ENCODE measurements at places on chromosomes 2 and 18.
A peak's percentile ranks its signal among the peaks of the same experiment; 100 is the strongest.

DNA sequence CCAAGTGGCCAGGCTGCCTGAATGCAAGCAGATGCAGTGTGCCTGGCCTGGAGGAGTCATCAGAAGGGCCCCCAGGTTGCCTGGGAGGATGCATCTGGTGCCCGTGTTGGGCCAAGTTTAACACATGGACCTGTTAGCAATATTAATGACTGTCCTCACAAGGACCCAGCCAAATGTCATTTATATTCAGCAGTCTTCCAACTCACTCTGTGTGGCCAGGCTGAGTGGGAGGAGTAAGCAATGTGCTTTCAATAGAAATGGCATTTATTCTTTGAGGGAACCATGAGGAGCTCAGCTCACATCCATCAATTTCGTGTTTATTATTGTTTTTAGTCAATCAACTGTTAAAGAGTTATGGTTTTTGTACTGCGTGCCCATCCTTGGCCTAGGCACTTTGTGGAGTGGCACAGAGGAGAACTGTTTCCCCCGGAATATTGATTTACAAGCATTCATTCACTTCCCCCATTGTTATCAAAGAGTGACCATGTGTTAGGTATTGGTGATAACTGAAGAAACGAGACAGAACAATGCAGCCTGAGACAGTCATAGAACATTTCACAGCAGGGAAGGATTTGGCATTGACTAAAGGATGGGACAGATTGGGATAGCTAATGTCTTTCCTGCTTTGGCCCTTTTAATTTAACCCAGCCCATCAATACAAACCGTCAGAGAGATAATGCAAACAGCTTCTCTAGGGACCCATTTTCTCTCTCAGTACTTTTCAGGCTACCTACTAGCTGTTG, 725.2 kb downstream of the TSN start:
- no peak for DNase-seq

DNA sequence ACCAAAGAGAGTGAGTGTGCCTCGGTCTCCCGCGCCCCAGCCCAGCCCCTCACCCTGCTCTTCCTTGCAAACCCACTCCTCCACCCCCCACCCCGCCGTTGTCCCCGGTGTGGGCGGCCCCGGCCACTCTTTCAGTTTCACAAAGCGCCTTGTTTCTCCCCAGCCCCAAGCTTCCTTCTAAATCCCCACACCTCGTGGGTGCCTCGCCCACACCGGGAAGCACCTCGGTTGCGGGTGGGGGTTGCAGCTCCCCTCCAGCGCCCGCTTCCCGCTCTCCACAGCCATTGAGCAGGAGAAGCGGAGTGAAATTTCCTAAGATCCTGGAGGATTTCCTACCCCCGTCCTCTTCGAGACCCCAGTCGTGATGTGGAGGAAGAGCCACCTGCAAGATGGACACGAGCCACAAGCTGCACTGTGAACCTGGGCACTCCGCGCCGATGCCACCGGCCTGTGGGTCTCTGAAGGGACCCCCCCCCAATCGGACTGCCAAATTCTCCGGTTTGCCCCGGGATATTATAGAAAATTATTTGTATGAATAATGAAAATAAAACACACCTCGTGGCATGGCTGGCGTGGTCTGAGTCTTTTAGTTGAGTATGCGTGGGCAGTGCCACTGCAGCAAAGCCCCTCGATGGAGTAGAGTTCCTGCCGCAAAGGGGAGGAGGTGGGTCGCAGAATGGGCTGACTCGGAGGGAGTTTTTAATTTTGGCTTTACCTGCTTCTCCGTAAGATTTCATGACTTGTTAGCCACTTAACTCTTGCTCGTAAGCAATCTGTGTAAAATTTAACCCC, 848 bp downstream of the TMSB10 start:
- DNase-seq, result no peak

GRCh38 chr2:179953359-179953758, 53.7 kb downstream of the CWC22 start:
- no peak for DNase-seq

- peak; percentile 67 for DNase-seq
Measured at GRCh38 chr2:119476301-119477112, 44.9 kb downstream of the TMEM37 start.

- no peak for DNase-seq
Measured at GRCh38 chr2:158463496-158464095, 6.8 kb downstream of the PKP4 start.

DNA sequence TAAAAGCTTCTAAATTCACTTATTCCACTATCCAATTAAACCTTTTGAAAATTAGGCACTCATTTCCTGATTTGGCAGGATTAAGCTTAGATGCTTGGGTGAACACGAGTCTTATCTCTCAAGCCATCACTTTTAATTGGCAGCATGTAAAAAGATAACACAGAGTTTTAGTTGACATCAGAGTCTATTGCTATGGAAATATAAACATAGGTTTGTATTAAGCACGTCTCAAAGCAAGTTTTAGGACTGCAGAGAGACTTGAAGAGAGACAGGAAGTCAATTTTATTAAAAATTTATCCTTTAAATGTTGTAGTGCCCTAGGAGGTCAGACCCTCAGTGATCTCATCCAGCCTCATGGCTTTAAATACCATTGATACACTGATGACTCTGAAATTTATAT, 5.6 kb downstream of the RBKS start:
- no peak for DNase-seq

DNA sequence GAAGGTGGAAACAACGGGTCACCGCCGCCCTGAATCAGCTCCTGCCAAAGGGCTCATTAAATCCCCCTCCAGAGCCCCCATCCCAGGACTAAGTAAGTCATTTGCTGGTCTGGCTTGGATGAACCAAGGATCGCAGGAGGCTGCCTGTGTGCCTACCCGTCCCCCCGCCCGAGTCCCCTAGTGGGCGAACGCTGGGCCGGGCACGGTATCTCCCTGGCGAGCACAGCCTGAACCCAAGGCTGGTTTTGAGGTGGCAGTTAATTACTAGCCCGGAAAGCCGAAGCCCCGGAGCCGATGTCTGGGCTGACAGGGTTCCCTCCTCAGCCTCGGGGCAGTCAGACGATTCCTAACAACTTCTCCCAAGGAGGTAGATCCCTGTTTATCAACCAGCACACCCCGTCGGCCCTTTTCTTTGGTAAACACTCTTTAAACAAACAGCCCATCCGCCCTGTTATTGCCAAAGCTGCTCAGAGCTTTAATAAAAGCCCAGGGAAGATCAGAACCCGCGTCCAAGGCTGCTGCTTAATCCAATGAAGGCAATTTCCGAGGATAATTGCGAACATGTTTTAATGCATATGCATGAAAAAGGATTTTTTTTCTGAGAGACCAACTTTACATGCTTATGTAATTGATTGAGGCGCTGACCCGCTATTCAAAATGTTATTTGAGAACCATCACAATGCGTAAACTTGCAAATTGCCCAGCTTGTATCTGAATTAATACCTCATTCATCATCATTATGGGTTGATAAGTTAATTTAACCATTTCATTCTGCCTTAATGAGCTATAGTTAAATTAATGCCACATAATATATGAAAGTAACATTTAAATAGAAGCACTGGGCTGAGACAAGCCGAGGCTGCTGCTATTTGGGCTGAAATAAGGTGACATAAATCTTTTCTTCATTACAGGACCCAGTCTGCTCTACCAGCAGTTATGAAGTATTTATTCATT, 10.5 kb downstream of the EVX2 start:
- DNase-seq, result no peak

DNA sequence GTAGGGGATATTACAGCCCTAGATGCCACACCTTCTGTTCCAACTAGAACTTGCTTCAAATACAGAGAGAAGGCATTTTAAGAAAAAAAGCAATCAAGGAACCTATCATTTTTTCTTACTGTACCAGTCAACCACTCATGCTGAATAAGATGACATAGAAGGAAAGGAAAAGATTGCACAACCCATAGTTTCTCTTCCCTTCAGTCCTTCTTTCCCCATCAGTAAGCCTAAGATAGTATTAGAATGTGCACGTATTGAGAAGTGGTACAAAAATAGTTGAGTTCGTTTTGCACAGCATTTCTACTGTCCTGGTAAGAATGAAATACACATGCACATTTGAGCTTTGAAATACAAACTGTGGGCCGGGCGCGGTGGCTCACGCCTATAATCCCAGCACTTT, 27.0 kb upstream of the HK2 start:
- no peak for DNase-seq

- no peak for DNase-seq
Measured at GRCh38 chr2:26666671-26667070, 25.5 kb upstream of the CIB4 start.

- DNase-seq, result no peak
Measured at GRCh38 chr2:210839450-210839849, 283.1 kb downstream of the CPS1 start.

- DNase-seq, result no peak
Measured at GRCh38 chr2:136207030-136207623, 89.2 kb upstream of the CXCR4 start.

DNA sequence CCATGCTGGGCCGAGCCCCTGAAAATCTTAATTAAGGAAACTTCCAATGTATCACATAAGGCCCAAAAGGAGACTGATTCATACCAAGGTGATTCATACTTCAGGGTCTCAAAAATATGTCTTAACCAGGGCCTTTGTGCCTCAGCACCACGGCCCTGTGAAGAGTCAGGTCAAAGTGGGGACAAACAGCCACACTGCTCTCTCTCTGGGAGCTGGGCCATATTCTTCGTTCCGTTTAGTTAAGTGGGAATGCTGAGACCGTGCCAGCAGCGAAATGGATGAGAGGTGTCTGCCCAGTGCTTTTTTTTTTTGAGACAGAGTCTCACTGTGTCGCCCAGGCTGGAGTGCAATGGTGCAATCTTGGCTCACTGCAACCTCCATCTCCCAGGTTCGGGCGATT, 9.3 kb upstream of the PTMA start:
- no peak for DNase-seq

GRCh38 chr18:73482901-73483300, 615.1 kb upstream of the NETO1 start:
- no peak for DNase-seq

GRCh38 chr18:48542513-48543181, 3.8 kb downstream of the CTIF start:
- DNase-seq, result no peak

- DNase-seq, result no peak
Measured at GRCh38 chr2:151417650-151418049, 7.9 kb downstream of the RIF1 start.

GRCh38 chr2:119208791-119209203, 14.8 kb upstream of the STEAP3 start:
- no peak for DNase-seq

- no peak for DNase-seq
Measured at GRCh38 chr2:85593023-85593422, 2.5 kb upstream of the RNF181 start.

DNA sequence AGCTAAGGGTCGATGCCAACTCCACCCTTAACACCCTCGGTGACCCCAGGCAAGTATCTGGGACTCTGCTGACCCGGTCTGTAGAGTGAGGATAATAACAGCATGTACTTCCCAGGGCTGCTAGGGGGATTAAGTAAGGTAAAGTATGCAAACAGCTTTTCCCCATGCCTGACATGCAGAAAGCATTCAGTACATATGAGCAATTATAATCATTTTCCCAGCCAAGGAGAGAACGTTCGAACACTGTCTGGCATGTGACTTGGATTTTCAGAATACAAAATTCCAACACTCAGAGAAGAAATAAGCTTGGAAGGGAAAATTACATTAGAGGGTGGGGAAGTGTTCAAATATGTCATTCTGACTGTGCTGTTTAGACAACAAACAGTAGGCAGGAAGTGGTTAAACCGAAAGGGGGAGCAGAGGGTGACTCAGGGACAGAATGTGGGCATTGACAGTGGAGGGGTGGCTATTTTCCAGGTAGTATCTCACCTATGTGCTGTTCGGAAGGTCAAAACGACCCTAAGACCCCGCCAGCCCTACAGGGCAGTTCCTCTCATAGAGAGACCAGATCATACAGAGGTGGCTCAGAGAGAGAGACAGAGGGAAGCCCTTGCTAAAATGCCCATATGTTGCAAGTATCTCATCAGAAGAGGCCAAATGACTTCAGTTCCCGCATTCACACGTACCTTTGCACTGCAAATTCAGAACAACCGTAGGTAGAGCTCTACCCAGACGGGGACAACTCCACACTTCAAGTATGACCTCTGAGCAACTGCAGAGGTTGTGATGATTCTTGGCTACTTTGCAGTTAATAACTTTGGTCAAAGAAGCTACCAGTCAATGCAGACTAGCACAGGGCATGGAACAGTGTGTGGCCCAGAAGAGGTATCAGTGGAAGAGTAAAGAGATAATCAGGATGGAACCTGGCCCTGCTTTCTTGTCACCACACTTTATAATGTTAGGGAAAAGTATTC, 14.8 kb downstream of the ASPRV1 start:
- no peak for DNase-seq

- no peak for DNase-seq
Measured at GRCh38 chr2:56537756-56538155, 354.0 kb downstream of the CCDC85A start.

- DNase-seq, result no peak
Measured at GRCh38 chr2:83370419-83370762, 1088.7 kb downstream of the SUCLG1 start.

DNA sequence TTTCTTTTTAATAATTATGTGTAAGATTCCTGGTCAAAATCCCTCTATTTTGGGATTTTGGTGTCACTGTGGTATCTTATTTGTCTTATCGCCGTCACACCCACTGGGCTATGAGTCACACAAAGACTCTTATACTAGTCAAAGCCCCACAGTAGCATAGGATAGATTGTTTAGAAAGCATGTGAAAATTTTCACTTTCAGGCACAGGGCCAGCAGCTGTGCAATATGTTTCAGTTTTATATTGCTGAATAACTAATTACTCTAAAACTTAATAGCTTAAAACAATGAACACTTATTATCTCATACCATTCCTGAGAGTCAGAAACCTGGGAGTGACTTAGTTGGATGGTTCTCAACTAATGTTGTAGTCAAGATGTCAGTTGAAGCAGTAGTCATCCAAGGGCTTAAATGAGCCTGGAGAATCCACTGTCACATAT, 24.0 kb downstream of the CFAP210 start:
- DNase-seq, result no peak

- no peak for DNase-seq
Measured at GRCh38 chr2:43553341-43553855, 42.4 kb downstream of the THADA start.

- DNase-seq, result no peak
Measured at GRCh38 chr2:199462956-199463692, 5.4 kb upstream of the SATB2 start.

GRCh38 chr2:234029150-234029733, 21.3 kb upstream of the SPP2 start:
- DNase-seq, result no peak

- no peak for DNase-seq
Measured at GRCh38 chr2:36368438-36368837, 12.9 kb downstream of the CRIM1 start.

DNA sequence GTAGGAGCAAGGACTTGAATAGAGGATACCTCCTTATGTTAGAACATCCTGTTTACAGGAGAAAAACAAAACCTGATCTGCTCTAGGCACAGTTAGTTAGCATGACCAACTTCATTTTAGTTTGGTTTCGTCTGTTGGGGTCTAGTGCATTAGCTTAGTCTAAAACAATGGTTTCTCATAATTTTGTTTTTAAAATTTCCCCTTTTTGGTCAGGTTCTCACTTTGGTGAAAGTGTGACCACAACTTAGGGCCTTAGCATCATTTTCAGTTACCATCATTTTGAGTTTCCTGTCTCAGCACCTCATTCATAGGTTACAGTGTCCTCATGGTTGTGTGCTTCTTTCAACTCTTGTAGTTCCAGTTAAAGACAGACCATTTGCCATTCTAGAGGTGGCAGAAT, 1277.0 kb upstream of the SLC39A10 start:
- DNase-seq, result no peak

GRCh38 chr2:29329899-29330298, 214.7 kb downstream of the CLIP4 start:
- no peak for DNase-seq
